ENCODE measurements at places on chromosomes 3 and 15. TPM values are rescaled to one million over a fixed set of nuclear protein-coding genes. Genes with fewer than 3 reads are reported as not detected.

DNA sequence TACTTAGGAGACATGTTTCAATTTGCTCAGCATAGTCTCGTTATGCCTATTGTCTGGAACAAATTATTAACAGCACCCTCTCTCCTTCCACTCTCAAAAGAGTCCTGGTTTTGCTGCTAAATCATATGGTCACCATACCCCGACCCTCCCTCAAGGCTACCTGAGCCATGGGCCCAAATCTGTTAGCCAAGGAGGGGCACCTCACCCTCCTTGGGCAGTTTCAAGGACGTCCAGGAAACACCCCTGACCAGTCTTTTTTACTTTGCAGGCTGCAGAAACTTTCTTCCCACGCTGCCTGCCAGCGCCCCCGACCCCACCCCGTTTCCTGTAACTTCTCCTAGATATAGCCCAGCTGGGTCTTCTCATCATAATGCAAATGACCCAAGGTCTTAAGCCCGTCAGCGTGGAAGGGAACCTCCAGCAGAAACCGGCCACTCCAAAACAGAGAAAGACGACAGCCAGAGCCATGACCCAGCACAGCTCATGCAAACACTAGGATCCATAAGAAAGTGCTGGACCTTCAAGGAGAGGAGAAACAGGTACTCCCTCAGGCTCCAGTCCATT is 62.3 kb downstream of the ADCY5 start:
- DNase-seq, result peak; percentile 31

GRCh38 chr15:74133694-74134386 is 3.5 kb downstream of the ISLR2 start:
- DNase-seq, result no peak

GRCh38 chr3:62602129-62602770 is 228.9 kb upstream of the FEZF2 start:
- no peak for DNase-seq

GRCh38 chr15:91498046-91498748 is 355.3 kb upstream of the SLCO3A1 start:
- DNase-seq, result no peak

Gene RPP25
- total RNA-seq, result 10.9 TPM

Gene C3orf85
- not detected for total RNA-seq

DNA sequence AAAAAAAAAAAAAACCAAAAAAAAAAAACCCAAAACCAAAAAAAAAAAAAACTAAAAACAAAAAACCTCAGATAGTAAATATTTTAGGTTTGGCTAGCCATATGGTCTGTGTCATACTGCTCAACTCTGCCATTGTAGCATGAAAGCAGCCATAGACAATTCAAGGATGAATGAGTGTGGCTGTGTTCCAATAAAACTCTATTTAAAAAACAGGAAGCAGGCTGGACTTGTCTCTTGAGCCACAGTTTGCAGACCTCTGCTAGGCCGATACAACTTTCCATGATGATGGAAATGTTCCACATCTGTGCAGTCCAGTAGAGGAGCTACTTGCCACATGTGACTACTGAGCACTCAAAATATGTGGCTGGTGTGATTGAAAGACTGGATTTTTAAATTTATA is 11.1 kb downstream of the EFCAB12 start:
- no peak for DNase-seq

DNA sequence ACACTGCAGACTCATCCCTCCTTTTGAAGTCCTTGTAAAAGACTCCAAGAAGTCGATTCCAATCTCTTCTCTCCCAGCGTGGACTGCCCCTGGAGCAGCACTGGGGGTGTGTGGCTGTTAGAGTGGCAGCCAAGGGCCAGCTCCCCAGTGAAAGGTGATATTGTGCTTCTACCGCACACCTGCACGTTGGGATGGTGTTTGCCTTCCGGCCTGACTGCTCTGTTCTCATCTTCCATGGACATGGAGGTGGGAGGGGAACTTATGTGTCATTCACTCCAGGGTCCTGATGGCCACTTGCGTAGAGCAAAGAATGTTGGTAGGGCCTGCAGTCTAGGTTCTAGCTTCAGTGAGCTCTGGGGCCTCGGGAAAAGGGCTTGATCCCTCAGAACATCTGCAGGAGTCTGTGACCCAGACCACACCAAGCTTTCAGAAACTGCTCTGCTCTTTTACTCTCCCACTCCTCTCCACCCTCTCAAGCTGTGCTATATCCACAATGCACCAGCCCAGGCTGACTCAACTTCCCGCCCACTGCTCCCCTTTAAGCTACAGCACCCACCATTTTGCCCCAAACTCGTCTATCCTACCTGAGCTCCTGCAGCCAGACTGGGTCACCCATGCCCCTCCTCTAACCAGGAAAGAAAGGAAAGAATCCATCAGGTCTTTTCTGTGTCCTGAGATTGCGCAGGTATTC is 31.3 kb downstream of the LIPC start:
- no peak for DNase-seq

Gene GAP43
- not detected for total RNA-seq

Gene LIPC
- total RNA-seq, result 1.3 TPM

- DNase-seq, result no peak
These were observed 90.1 kb downstream of the SATB1 start for GRCh38 chr3:18334837-18335601.

DNA sequence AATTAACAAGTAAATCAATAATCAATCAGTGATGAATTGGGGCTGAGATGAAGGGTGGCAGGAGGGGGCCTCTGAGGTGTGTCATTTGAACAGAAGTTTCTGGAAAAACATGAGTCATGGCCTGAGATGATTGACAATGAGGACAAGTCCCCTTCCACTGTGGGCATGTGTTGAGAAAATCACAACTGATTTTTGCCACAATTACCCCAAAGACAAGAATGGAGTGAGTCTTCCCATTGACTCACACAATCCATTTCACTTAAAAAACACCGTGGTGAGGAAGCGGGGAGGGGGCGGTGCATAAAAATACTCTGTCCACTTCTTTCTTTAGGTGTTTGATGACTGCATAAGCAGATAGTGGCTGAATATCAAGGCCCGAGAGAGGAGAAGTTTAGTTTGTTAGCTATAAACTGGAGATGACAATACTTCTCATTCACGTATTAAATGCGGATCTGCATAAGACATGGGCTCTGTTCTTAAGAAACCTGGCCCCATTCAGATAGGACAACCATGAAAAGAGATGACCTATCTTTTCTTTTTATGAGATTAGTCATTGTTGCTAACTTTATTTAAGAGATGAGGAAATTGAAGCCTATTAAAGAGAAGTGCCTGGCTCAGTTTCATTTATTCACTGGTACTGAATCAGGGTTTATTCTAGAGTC is 34.7 kb downstream of the SHC4 start:
- no peak for DNase-seq

DNA sequence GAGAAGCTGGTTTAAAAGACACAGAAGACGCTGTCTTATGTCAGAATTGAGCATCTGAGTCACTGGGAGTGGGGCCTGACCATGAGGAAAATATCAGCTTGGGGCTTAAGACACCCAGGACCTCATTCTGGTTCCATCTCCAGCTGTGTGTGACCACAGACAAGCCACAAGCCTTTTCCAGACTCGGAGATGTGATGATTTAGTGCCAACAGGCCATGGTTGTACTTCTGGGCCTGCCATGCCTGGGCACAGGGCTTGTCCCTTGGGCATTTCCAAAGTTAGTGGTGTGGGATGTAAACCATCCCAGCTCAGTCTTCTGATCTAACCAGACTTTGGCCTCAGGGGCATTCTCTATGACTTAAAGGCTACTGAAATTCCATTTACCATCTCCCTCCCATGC is 269.8 kb downstream of the RYR3 start:
- DNase-seq, result no peak

Gene TTLL13
- 0.14 TPM for total RNA-seq

Gene ITIH4
- total RNA-seq, result 25.0 TPM

Gene NEO1
- 14.3 TPM for total RNA-seq

Gene MST1R
- 1.1 TPM for total RNA-seq

GRCh38 chr15:71889385-71889784 is 79.0 kb downstream of the NR2E3 start:
- no peak for DNase-seq

Gene IRAK2
- 11.4 TPM for total RNA-seq

- no peak for DNase-seq
These were observed 10.6 kb downstream of the ATP8B4 start for GRCh38 chr15:50108461-50108860.

Gene TTC21A
- total RNA-seq, result 12.9 TPM

Gene SCAANT1
- not detected for total RNA-seq

GRCh38 chr3:178352326-178353005 is 183.8 kb upstream of the KCNMB2 start:
- DNase-seq, result no peak

DNA sequence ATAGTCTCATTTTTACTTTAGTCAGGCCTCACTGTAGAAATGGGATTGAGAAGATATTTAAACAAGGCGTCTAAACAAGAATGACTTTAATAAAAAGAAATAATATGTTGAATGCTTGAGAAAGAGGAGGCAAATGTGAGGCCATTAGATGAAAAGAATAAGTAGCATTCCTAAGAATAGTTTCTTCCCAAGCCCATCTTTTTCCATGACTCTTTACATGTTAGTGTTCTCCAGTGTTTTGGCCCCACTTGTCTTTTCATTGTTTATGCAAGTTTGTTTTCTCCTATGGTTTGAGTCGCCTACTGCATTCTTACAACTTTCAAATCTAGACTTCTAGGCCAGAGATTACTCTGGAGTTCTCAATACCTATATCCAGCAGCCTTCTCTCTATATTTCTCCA is 39.0 kb downstream of the TSC22D2 start:
- no peak for DNase-seq

Gene PIF1
- total RNA-seq, result 3.9 TPM

DNA sequence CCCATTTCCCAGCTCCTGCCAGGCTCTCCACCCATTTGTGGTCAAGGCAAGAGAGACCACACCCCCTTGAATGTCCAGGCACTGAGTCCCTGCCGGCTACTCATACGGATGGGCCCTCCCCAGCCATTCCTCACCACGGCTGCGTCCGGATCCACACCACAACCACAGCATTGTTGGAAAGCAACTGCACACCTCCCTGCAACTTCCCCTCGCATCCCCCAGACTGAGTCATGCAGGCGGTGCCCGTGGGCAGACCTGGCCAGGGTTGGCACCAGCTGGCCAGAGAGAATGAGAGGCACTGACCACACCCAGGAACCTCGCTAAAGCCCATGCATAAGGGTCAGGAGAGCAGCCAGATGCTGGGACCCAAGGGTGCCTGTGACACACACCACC is 30.5 kb downstream of the LOXL1 start:
- DNase-seq, result peak; percentile 80

- no peak for DNase-seq
These were observed 123.3 kb upstream of the RASGRP1 start for GRCh38 chr15:38687775-38688495.

DNA sequence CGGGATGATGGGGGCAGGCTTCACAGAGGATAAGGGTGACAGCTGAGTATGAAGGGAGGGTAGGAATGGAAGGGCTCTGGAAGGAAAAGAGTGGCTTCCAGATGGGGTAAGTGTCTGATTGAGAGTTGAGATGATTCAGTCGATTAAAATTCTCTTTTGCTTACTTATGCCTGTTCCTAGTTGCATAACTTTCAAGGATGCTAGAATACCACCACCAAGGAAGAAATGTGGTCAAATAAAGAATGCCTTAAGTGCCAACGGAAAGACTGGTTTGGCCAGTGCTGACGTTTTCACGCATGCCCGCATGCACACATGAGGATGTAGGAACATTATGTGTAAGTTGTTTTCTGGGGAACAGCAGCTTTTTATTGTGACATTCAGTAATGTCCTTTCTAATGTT is 263.4 kb upstream of the WNT5A start:
- DNase-seq, result no peak

DNA sequence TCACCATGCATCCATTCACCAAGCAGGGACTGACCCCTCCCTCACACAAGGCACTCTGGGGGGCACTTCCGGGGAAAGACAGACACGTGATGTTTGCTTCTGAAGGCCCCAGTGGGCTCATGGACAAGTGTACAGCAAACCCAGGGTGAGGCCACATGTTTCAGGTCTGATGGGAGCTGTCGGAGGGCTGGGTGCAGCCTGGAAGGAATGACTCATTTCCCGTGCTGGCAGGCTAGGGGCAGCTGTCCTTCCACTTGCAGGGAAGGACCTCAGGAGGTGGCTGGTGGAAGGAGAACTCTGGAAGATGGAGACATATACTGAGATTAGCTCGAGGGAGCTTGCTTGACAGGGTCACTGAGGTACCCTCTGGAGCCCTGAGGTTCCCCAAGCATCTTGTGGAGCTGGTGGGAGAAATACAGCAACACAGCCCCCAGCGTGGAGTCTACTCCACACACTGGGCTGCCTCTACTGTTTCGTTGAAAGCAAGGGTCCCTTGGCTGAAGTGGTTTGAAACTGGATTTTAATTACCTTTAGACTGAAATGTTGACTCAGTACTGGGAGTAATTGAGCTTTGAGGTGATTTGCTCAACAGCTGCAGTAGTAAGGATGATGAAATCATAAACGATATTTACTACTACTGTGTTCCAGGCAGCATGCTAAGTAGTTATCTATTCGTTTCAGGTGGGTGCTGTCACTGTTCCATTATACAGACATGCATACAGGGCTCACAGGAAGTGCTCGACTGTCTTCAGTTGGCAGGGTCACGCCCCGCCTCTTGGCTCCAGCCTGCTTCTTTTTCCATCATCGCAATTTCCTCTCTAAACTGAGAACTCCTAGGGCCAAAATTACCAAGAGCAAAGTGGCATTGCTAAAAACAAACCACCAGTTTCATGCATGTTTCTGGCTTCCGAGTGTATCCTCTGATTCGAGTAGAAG is 230.4 kb downstream of the ADAMTS17 start:
- DNase-seq, result peak; percentile 73

DNA sequence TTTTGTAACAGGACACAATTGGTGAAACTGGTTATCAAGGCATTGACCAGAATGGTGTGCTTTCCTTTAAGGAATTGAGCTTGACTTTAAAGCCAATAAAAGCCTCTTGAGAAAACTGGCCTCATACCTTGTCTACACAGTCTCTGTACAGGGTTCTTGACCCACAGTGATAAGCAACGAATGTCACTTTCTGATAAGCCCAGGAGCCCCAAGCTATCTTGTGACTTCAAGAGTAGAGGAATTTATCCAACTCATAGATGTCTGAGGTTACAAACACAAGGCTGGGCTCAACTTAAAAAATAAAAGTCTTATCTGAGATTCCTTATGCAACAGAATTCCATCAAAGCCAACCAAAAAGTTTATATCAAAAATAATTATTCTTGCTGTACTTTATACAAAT is 212.1 kb downstream of the GBE1 start:
- no peak for DNase-seq

DNA sequence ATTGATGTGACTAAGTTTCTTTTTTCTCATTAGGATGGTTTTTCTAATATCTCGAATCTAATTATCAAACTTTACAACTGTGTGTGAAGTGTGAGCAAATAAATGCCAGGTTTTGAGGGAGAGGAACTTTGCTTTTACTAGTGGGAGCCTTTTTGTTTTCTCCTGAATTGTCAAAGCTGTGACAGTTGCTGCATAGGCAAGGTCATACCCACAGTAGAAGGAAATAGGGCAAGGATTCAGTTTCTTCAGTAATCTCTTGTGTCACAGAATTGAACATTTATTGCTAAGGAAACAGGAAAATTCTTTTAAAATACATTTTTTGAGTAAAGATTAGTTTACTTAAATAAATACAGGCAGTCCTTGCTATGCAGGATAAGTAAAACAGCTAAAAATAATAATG is 19.5 kb downstream of the GMPS start:
- DNase-seq, result no peak

Data from spleen (tissue), 13 donors.